ENCODE measurements at places on chromosomes 3 and 15.

- no peak for DNase-seq
These were observed 963 bp downstream of the SHQ1 start for GRCh38 chr3:72847282-72847681.

GRCh38 chr3:171844873-171845272, 1.7 kb downstream of the TMEM212 start:
- no peak for DNase-seq

DNA sequence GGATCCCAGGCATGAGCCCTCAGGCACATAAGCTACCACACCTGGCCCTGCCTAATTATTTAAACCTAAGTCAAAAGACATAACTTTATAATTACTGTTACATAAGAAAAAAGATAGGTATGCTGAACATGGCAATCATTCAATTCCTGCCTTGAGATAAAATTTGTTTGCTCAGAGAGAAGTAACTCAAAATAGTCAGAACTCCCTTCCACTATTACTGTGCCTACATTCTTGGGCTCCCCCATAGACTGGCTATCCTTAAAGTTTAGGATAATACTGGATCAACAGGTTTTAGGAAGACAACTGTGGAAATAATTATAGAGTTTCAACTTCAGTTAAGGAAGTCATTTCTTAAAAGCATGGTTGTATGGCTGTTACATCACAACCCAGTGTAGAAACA, 9.9 kb downstream of the WDR53 start:
- no peak for DNase-seq

DNA sequence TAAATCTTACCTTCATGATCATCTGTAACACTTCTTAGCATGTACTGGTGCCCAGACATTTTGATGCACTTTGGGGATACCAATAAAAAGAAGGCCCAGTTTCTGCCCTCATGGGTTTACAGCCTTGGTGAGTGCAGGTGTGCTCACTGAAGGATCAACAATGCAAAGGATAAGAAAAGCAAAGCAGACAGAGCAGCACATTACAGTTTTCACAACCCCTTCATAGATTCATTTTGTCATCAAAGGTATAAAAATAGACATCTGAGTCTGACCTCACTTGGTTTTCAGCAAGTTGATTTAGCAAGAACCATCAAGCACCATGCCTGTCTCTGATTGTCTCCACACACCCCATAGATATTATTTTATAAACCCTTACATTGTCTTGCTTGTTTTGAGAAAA, 77.6 kb downstream of the BFSP2 start:
- no peak for DNase-seq

DNA sequence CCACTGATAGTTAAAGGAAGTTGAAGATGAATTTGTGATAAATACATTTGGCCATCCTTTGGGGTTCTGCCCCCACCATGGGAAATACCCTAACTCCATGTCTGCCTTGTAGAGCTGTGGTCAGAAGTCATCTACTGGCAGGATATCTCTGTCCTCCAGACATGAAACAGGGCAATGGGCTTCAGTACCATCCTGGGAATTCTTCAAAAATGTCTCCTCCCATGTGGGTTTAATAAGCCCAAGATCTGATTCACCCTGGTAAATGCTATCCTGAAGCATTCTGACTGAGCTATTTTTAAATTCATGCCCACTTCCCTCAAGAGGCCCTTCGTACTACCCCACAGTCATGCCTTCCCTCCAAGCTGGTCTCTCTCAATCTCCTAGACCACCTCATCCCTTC, 113.7 kb upstream of the SLC25A36 start:
- DNase-seq, result no peak

DNA sequence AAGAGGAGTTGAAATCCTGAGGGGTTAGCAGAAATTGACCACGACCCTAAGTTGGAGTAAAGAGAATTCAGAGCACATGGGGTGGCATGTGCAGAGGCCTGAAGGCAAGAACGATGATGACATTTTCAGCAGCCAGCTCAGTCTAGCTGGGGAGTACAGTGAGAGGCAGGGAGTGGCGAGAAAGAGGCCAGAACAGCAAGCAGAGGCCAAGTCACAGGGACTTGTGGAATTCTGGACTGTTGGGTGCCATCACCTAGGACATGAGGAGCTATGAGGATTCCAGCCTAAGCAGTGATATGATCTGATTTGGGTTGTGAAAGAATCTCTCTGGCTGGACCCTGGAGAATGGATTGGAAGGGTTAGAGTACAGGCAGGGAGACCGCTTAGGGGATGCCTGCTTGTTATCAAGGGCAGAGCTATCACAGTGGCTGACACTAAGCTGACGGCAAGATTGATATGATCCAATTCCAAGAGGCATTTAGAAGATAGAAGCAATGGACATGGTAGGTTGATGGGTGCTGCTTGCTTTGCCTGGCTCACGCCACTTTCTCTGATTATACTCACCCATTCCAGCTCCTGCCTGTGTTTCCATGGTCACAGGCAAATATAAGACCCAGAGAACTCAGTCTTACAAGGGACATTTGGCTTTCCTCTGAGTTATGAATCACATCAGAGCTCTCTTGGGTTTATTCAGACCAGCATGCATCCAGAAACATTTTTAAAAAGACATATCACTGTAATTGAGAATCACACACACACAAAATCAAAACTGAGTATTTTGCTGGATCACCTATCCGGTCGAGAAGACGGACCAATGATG, 66.4 kb downstream of the LRTM1 start:
- no peak for DNase-seq

DNA sequence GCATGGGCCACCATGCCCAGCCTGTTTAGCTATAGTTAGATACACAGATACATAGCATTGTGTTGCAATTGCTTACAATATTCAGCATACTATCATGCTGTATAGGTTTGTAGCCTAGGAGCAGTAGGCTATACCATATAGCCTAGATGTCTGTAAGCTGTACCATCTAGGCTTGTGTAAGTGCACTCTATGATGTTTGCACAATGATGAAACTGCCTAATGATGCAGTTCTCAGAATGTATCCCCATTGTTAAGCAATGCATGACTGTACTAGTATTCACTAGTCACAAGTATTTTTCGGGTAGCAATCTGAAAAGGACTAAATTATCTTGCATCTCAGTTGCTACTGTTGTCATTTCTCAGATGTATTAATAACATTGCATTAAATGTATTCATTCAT, 16.0 kb downstream of the PIGB start:
- DNase-seq, result no peak

All from activated CD4-positive, alpha-beta T cell treated with anti-CD3 and anti-CD28 coated beads, Interleukin-2, amount 50 U/mL, for 16 hours (primary cell).